Non-pigmented ciliary epithelial cell (primary cell): ENCODE measurements at places on chromosomes 4 and X.

- DNase-seq: no peak
Observed at GRCh38 chr4:24582235-24582832, 2.0 kb downstream of the DHX15 start.

DNA sequence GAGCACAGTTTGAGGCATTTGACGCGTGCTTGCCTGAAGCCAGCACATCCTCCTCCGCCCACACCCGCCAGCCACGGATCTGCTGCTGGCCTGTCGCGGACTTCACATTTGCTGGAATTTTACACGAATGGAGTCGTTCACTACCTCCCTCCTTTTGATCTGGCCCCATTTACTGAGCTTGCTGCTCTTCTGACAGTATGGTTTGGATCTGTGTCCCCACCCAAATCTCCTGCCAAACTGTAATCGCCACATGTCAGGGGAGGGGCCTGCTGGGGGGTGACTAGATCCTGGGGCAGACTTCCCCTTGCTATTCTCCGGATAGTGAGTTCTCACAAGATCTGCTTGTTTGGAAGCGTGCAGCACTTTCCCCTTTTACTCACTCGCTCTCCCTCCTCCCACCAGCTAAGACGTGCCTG is 19.9 kb upstream of the CPLX1 start:
- no peak for DNase-seq

DNA sequence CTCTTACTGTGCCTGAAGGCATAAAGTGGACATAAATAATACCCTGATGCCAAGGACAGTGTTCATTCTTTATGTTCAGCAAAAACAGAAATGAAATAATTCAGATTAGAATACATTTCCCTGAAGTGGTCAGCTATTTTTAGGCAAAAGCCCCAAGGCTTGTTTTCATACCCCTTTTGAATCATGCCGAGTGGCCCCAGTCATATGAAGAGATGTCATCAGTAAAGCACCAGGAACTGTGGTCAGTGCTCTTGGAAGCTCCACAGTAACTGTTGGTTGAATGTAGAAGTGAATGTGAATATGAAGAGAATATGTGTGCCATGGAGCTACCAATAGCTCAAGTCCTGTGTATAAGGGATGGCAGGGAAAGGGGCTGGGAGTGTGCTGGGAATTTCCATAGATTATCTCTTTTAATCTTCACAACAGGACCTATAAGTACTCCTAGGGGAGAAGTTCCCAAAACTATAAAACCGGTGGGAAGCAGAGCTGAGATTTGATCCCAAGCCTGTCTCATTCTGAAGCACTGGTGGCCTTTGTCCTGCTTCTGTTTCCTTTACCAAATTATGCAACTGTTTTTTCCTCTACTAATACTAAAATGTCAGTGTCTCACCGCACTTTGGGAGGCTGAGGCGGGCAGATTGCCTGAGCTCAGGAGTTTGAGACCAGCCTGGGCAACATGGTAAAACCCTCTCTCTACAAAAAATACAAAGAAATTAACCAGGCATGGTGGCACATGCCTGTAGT is 52.6 kb downstream of the FNIP2 start:
- no peak for DNase-seq

DNA sequence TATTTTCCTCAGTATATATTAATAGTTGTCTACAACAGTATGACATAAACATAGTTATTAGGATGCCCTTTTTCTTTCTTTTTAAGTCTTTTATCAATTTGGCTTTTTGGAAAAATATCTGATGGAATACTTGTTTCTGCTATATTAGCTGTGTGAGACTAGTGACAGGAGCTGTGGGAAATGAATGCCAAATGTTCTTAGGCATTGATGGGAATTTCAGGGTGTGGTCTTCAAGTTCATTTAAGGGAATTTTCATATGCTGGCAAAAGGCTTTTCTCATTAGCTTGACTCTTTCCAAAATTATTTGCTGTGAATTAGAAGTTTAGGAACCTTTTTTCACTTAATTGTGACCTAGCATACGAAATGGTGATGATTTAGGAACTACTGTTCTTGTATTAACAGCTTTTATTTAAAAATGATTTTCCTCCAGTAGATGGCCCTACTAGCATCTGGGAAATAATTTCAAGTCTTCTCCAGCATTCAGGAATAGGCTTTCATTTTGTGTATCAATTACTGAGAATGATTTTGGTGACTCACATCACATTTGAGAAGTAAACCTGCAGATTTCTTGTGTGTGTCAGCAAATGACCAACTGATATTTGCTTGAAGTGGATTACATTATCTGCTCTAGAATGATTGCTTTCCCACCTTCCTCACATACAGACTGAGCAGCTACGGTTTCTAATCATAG is 70.9 kb downstream of the HTT start:
- no peak for DNase-seq

DNA sequence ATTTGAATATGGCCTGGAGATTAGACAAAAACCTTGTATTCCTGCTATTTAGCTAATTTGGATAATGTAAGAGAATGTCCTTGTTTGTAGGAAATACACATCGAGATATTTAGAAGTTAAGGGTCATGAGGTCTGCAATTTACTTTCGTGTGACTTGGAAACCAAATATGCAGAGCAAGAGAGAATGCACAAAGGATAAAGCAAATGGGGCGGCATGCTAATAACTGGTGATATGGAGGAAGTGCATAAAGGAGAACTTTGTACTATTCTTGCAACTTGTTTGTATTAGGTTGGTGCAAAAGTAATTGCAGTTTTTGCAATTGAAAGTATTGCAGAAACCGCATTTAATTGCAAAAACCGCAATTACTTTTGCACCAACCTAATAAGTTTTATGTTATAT is 7.2 kb upstream of the CXCR3 start:
- no peak for DNase-seq

DNA sequence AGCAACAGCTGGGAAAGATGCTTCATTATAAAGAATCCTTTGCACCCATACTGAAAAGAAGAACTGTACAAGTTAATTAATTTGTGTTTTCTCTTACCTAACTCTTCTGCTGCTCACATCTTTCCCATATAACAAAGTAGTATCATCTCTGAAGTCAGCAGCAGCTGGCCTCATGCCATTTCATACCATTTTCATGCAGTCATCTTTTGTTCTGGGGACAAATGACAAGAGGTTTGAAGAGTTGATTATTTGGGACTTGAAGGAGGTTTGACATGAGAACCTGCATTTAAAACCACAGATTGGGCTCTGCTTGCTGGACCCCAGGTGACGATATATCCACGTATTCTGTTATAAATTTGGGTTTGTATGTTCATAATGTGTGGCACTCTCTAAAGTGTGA is 430.3 kb downstream of the SPRY1 start:
- DNase-seq: peak; percentile 65

DNA sequence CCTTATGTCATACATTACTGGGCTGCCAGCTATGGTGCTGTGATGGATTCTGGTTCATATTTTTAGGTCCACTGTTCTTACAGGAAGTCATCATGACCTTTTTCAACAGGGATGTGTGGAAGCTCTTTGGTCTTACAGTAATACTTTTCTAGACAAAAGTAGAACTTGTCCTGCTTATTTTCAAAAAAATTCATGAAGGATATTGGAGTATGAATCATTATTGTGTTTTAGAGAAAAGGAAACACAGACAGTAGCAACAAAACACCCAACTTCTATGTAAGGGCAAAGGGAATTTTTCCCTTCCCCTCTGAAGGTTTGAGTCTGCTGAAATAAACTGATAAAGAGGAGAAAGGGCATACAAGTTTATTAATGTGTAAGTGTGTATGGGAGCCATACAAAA is 54.7 kb upstream of the FAM9C start:
- no peak for DNase-seq

GRCh38 chr4:145760176-145760575 is 80.2 kb downstream of the C4orf51 start:
- DNase-seq: no peak

- no peak for DNase-seq
Observed at GRCh38 chrX:41386222-41386990, 52.4 kb downstream of the DDX3X start.

DNA sequence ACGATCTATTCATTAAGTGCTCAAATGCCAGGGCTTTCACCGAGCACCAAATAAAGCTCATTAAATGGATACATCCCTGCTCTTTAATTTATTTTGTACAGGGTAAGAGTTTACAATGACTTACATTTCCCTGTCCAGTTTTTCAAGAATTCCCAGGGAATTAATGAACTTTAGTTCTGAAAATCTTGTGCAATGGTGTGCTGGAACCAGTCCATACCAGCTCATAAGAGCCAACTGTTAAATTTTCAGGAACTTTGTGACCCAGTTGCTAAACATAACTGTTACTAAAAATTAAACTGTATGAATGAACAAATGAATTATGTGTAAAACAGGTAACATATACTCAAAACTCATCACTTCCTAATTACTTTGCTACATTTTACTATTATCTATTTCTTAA is 191.7 kb upstream of the RASGEF1B start:
- no peak for DNase-seq

GRCh38 chrX:39372115-39372514 is 570.9 kb downstream of the MID1IP1 start:
- DNase-seq: no peak

DNA sequence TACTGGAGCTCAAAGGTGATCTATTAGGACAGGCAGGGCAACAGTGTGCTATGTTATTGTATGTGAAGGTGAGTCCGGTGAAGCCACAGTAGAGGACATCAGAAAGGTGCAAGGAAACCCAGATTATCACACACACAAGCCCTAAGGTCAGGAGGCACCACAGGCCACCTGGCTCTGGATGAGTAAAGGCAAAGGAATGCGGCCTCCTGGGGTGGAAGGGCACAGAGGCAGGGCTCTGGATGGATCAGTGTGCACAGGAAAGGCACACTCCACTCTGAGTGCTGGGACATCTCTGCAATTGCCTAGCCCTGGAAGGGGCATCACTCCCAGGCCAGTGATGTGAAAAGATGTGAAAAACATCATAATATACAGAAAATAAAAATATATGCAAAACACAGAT is 683.5 kb downstream of the TRIML1 start:
- no peak for DNase-seq

GRCh38 chr4:5887361-5888221 is 5.3 kb downstream of the CRMP1 start:
- DNase-seq: no peak

- DNase-seq: no peak
Observed at GRCh38 chr4:139550724-139551429, 5.1 kb downstream of the SETD7 start.

GRCh38 chr4:42350611-42351182 is 46.6 kb upstream of the SHISA3 start:
- no peak for DNase-seq

GRCh38 chrX:121894756-121895155 is 847.3 kb downstream of the GLUD2 start:
- no peak for DNase-seq

DNA sequence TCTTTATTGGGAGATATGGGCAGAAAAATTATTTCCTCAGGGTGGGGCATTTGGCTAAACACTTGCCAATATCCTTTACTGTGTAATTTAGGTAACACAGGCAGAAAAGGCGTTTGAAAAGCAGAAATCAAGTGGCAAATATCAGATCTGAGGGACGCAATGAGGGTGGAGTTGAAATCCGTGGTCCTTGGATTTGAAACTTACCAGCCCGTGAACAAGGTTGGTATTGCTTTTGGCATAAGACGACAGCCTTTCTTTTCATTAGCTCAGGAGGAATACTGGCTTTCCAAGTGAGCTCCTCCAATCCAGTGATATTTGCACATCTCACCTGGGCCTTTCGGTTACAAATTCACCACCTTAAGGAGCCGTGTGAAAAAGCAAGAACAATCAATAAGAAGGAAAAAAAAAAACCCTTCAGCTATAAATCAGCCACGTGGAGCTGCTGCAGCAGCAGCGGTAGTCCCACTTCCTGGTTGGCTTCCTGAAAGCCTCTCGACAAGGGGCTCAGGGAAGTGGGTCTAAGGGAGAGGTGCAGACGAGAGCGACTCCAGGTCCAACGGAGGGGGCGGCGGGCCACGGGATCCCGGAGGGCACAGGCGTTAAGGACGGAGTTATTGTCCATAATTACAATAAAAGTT is 734 bp upstream of the GALNT7 start:
- DNase-seq: no peak

DNA sequence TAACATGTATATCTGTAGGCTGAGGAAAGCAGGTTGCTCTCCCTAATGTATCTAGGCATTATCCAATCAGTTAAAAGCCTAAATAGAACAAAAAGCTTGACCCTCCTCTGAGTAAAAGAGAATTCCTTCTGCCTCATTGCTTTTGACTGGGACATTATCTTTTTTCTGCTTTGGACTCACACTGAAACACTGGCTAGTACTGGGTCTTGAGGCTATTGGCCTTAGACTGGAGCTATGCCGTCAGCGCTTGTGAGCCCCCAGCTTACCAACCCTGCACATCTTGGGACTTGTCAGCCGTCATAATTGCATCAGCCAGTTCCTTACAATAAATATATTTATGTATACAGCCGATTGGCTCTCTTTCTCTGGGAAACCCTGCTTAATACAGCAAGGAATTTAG is 206.8 kb upstream of the ARHGAP24 start:
- DNase-seq: no peak

DNA sequence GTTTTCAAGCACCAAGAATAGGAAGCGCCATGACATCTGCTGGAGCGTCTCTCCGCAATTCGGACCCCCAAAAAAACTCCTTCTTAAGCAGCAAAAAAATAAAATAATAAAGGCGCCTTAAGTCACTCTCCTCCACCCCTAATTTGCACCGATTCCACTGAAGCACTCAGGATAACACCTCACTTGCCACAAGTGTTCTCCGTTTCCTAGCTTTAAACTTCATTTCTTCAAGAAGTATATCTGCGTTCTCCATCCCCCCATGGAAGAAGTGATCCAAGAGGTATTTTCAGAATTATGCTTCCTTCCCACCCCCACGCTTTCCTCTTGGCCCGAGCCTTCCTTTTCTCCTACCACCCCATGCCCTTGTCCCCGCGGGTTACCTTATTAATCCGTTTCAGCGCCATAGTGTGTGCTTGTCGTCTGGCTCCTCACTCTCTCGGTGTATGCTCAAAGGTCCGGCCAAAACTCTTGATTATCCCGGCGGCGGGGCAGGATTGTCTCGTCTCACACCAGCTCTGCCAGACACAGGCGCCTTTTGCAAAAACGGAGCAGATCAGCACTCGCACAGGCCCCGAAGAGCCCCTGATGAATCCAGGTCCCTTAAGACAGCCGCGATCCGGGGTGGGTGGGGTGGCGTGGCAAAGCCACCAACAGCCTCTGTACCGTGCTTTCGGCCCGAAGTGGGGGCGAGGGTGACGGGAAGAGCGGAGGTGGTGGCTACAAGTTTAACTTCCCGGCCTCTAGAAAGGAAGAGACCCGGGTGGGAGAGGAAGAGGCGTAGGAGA is 1.1 kb downstream of the UBE2D3 start:
- DNase-seq: no peak

DNA sequence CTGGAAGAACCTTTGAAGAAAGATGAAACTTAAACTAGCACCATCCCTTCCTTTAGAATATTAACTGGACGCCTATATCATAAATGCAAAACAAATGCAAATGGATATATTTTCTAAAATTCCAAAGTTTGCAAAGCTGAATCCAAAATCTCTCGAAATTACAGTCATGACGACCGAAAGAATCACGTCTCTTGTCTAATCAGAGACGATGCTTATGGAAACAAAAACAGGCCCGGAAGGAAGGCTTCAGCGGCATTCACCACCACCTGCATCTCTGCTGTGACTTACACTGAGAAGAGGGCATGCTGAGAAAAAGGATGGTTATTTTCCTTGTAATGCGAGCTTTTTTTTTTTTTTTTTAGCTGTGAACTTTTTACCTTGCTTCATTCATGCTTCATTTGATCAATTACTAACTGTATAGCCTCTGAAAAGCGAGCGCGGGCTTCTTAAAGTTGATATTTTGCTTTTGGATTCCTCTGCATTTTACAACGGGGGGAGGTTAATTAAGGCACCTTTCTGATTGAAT is 209.3 kb downstream of the SOWAHB start:
- DNase-seq: no peak

GRCh38 chr4:100913685-100914084 is 395.9 kb upstream of the EMCN start:
- no peak for DNase-seq
